ENCODE measurements at places on chromosomes 5 and 9.

- no peak for DNase-seq
These were observed 25.3 kb upstream of the TLR4 start for GRCh38 chr9:117678871-117679270.

- DNase-seq, result no peak
These were observed 4.9 kb downstream of the AK6 start for GRCh38 chr5:69364414-69364813.

GRCh38 chr5:136453986-136454758, 88.8 kb upstream of the TRPC7 start:
- DNase-seq, result no peak

- DNase-seq, result no peak
These were observed 275.7 kb upstream of the DAB2 start for GRCh38 chr5:39700523-39700922.

GRCh38 chr9:128151309-128152132, 2.3 kb downstream of the LCN2 start:
- DNase-seq, result no peak

- no peak for DNase-seq
These were observed 1.3 kb downstream of the NPDC1 start for GRCh38 chr9:137044502-137045177.

DNA sequence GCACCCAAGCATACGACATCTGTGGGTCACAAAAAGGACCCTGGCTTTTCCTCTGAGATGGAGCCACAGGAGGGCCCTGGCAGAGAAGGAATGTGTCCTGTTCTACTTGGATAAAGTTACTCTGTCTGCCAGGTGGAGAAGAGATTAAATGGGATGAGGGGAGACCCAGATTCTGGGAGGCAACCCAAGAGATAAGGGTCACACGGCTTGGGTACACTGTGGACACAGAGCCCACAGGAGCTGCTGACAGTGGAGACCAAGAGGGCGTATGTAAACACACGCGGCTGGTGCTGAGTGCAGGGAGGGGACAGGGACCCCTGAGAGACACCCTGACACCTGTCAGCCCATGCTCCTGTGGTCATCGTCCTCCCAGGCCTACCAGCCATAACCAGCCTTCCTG, 6.2 kb downstream of the CDK20 start:
- DNase-seq, result no peak

- no peak for DNase-seq
These were observed 121.2 kb upstream of the ST8SIA4 start for GRCh38 chr5:101024299-101024698.

- DNase-seq, result no peak
These were observed 161.4 kb downstream of the PIK3R1 start for GRCh38 chr5:68376935-68377334.

- DNase-seq, result no peak
These were observed 200.1 kb upstream of the TBC1D2 start for GRCh38 chr9:98455256-98456155.

DNA sequence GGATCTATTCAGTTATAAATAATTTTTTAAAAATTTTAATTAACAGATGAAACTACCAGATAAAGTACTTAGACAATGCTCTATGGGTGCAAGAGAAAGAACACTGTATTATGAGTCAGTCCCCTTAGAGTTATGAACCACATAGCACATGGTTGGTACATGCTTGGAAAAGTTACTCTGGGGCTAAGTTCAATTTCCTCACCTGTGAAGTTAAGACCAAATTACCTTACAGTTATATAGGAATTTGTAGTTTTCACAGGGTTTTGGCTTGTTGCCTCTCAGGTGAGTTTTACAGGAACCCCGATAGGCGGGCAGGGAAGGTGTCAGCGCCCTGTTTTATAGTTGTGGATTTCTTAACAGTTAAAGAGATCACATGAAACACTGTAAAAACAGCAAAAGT, 1.2 kb downstream of the PANK3 start:
- no peak for DNase-seq

- DNase-seq, result no peak
These were observed 17.7 kb upstream of the MED10 start for GRCh38 chr5:6396043-6396442.

GRCh38 chr9:133464638-133465037, 4.9 kb downstream of the CACFD1 start:
- DNase-seq, result no peak

- DNase-seq, result no peak
These were observed 430.2 kb downstream of the DMAC1 start for GRCh38 chr9:7369384-7369821.

DNA sequence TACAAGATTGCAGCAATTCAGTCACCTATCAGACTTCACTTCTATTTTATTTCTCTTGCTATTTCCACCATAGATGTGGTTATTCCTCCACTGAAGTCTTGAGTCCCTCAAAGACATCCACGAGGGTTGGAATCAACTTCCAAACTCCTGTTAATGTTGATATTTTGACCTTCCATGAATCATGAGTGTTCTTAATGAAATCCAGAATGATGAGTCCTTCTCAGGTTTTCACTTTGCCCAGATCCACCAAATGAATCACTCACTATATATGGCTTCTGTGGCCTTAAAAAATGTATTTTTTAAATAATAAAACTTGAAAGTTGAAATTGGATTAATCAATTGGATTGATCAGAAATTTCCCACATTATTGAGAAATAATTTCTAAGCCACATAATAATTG, 1821.0 kb downstream of the EFNA5 start:
- no peak for DNase-seq

DNA sequence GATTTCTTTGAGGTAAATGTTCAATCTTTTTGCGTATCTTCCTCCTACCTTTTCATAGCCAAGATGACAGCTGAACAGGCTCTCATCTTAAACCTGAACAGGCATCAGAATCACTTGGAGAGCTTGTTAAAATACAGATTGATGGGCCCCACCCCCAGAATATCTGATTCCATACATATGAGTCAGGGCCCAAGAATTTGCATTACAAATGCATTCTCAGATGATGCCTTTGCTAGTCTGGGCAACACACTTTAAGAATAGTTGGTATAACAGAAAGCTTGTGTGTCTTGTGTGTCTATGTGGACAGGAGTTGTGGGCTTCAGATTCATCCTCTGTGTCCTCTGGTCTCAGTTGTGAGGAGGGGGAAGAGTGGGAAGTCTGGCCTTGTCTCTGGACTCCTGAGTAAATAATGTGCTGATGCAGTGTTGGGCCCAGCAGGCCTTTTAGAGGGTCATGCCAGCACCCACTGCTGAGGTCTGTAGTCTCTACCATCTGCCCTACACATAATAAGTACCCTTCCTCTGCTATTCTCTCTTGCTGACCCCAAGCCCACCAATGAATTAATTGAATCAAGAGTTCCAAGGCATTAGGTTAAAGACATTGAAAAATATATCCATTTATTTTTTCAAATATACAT, 43.1 kb downstream of the PTCD2 start:
- DNase-seq, result no peak

DNA sequence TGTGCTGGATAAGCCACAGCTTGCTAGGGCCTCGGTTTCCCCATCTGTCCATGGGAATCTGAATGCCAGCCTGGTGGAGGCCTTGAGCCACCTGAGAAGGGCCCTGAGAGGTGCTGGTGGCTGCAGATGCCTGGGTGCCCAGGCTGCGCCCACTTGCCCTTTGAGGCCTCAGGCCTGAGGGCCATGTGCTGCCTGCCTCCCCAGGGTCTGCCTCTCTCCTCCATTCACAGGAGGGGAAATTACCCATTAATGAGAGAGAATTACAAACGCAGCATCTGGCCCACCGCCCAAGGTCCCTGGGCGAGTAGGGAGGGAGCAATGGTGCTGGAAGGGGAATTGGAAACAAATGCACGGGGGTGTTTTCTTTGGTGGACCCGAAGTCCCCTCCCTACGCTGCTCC, 59.6 kb downstream of the BARX1 start:
- no peak for DNase-seq

GRCh38 chr9:85155352-85155751, 485.8 kb downstream of the NTRK2 start:
- no peak for DNase-seq

DNA sequence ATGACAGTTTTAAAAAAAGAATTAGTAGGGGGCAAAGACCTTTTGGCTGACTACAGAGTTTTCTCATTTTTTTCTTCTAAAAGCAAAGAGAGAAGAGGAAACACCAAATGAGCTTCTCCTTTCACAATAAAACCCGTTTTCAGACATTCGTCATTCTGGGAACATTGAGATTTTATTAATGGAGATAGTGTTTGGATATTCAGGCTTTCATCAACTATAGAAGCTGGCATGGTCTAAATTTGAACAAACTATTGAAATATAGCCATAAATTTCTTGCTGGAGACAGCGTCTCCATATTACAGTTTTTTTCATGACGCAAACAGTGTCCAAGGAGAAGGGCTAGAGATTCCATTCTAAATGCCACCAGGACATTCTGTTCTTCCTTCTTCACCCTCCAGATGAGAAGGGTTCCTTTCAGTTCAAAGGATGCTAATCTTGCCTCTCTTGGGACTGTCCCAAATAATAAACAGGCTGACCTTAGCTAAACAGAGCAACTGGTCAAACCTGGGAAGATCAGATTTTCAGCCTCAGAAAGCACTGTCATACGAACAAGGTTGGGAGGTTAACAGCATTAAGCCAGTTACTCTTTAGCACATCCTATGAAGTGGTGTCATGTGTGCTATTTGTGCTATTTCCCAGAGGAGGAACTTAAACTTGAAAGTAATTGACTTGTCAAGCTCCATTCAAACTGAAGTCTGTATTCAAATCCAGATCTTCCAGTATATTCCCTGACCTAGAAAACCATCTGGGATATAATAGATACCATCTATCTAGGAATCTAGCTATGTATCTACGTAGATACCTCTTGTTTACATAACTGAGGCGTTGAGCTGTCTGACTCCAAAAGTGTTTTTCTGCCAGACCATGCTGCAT, 125.6 kb downstream of the LPAR1 start:
- no peak for DNase-seq

GRCh38 chr9:98807814-98808195, 335 bp downstream of the GALNT12 start:
- DNase-seq, result no peak

DNA sequence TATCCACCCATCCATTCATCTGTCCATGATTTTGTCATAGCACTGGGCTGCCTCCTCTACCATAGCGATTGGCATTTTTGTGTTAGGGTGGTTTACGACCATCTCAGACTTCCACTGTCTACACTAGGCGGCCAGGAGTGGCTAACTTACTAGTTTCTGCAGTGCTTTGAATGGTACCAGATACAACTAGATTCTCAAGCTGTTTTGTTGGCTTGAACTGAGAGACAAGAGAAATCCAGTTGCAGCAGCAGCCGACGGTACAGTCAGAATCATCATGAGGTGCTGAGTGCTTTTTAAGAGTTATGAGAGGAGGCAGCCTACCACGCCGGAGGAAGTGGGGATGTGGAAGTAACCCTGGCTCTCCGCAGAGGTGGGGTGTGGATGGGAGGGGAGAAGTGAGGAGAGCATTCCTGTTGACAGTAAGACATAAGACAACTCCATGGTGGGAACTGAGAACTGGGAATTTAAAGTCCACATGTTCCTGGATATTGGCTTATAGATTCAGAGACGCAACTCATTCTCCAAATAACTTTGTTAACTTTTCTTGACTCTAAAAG, 27.9 kb downstream of the COL5A1 start:
- no peak for DNase-seq

DNA sequence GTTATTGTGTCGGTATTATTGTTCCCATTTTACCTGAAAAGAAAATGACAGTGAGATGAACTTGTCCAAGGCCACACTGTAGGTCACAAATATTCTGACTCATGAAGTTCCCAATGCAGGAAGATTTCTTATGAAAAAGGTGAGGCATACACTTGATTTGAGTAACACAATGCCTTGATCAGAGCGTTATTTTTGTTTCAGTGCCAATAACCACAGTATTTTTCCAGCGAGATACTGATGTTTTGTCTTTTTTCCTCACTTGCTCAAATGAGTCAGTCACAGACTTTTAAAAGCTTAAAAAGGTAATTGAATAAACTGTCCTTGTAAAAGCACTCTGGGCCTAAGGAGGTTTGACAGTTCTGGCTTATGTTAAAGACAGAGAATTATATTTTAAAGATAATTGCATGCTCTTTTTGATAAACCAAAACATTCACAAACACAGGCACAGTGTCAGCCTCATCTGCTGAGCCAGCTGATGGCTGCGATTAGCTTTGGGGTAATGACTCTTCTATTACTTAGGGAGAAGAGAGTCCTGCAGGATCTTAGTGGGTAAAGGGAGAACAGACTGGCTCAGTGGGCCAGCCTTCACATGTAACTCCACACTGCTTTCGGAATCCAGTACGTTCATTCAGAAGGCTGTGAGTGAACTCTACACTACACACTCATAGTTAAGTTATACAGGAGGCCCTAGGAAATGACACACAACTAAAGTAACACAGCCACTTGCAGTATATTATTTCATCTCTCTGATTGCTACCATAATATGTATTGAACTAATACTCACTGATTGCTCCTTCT, 165.5 kb upstream of the CD180 start:
- DNase-seq, result no peak

DNA sequence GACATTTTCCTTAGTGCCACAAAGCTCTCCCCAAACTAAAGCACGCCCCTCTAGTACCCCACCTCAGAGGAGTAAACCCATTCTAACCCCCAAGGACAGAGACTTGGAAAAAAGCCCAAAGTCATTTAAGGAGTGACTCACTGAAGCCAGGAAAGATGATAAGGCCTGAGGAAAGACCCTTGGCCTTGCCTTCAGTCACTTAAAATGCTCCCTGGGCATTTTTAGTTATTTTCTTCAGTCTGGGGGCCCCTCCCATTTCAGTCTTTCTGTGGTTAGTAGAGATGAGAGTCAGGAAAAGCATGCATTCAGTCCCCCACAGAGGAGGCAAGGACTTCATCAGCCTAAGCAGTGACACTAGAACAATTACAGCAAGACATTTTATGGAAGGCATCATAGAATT, 13.7 kb upstream of the TLX3 start:
- no peak for DNase-seq

DNA sequence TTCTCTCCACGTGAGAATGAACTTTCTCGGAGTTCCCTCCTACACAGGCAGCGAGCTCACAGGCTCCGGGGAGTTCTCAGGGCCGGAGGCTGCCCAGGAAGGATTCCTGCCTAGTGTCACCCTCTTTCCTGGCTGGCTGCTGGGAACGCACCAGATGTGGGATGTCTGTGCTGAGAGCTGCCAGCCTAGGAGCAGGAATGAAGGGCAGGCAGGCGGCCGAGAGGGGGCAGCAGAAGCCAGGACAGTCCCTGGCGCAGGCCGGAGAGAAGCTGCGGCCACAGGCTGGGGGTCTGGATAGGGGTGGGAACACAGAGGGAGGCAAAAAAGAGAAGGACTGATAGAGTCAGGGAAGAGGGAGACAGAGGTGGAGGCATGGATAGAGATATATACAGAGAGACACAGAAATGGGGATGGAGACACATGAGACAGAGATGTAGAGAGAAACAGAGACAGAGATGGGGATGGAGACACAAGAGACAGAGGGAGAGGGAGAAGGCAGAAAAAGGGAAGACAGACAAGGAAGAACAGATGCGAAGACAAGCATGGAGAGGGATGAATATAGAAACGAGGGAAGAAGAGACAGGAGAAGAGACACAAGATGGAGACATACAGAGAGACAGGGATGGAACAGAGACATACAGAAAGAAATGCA, 25.3 kb upstream of the ENHO start:
- DNase-seq, result no peak

- DNase-seq, result no peak
These were observed 18.7 kb downstream of the HCN1 start for GRCh38 chr5:45677524-45677923.

- DNase-seq, result no peak
These were observed 298.0 kb upstream of the PTPRD start for GRCh38 chr9:10910779-10911178.

All from GM12864 (cell line).